Adrenal gland (tissue), 19 donors: ENCODE measurements at places on chromosomes 6 and 20. TPM values are rescaled to one million over a fixed set of nuclear protein-coding genes. Genes with fewer than 3 reads are reported as not detected.

GRCh38 chr20:44170816-44171410 lies 16.1 kb downstream of the JPH2 start:
- peaks cover 8% of the 10 kb centered on the region for H3K4me1 ChIP-seq
- DNase-seq: no peak
- H3K36me3 ChIP-seq: no peaks in the 10 kb centered on the region
- H3K27me3 ChIP-seq: no peaks in the 10 kb centered on the region
- H3K4me3 ChIP-seq: no peak overlapping the region
- H3K27ac ChIP-seq: no peak overlapping the region

DNA sequence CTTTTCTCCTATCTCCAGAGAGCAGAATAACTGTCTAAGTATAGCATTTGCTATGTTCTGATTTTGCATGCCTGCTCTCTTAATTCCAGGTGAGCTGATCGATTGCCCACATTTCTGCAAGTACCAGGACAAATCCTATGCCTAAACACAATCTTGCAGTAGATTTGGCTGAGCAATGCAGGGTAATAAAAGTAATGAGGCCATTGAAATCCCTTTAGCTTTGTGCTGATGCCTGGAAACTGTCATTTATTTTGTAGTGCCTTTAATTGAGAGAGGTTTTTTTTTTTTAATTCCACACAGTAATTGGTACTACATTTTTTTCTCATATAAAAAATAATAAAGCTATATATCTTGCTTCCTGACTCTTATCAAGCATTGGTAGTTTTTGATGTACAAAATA lies 252.3 kb downstream of the NKAIN2 start:
- no peaks in the 10 kb centered on the region for H3K27me3 ChIP-seq
- H3K27ac ChIP-seq: no peak overlapping the region
- H3K36me3 ChIP-seq: no peaks in the 10 kb centered on the region
- no peak for DNase-seq

GRCh38 chr20:34600892-34601653 lies 42.6 kb downstream of the MAP1LC3A start:
- no peak for DNase-seq
- peak overlapping the region; percentile 29 for H3K27ac ChIP-seq
- H3K4me1 ChIP-seq: peaks cover 8% of the 10 kb centered on the region

DNA sequence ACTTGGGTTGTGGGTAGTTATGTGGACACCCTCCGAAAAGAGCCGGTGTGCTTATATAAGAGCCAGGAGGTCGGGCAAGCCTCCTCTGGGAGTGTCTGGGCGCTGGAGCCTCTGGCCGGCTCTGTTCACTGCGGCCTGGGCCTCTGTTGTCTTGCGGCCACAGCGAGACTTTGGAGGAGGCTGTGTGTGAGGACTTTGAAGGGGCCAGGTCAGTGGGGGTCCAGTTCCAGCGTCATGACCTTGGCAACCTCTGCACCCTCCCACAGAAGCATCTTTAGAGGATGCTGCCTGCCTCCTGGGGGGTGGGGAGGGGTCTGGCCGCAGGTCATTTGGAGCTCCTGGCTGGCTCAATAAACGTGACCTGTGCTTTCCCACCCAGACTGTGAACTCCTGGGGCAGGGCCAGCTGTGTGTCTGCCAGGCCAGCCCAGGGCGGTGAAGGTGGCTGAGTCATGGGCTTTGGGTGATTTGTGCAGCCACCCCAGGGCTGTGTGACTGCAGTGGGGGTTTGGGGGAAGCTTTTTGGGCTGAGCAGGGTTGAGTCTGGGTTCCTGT lies 1.2 kb downstream of the TCEA2 start:
- H3K27ac ChIP-seq: peak overlapping the region; percentile 46
- no peak overlapping the region for H3K4me3 ChIP-seq
- peaks cover 20% of the 10 kb centered on the region for H3K4me1 ChIP-seq
- no peaks in the 10 kb centered on the region for H3K27me3 ChIP-seq
- no peaks in the 10 kb centered on the region for H3K36me3 ChIP-seq

DNA sequence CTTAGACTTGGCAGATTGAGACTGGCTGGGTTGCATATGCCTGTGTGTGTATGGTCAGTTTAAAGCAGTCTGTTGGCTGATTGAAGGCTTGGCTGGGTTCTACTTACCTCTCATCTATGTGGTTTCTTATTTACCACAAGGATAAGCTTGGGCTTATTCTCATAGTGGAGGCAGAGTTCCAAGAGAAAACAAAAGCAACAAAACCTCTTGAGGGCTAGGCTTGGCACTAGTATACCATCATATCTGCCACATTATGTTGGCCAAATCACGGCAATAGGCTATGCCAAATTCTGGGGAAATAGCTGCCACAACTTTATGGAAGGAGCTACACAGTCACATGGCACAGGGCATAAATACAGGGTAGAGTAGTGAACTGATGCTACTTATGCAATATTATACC lies 714.1 kb downstream of the CBLN4 start:
- H3K4me1 ChIP-seq: no peaks in the 10 kb centered on the region
- no peak for DNase-seq
- H3K27me3 ChIP-seq: no peaks in the 10 kb centered on the region
- H3K27ac ChIP-seq: no peak overlapping the region
- no peak overlapping the region for H3K4me3 ChIP-seq

GRCh38 chr6:81309811-81310210 lies 442.7 kb downstream of the TENT5A start:
- H3K27me3 ChIP-seq: no peaks in the 10 kb centered on the region
- no peaks in the 10 kb centered on the region for H3K36me3 ChIP-seq
- no peak overlapping the region for H3K27ac ChIP-seq
- DNase-seq: no peak
- H3K4me1 ChIP-seq: no peaks in the 10 kb centered on the region

GRCh38 chr6:100491952-100492670 lies 27.4 kb upstream of the SIM1 start:
- no peaks in the 10 kb centered on the region for H3K27me3 ChIP-seq
- no peaks in the 10 kb centered on the region for H3K4me1 ChIP-seq
- no peaks in the 10 kb centered on the region for H3K36me3 ChIP-seq

DNA sequence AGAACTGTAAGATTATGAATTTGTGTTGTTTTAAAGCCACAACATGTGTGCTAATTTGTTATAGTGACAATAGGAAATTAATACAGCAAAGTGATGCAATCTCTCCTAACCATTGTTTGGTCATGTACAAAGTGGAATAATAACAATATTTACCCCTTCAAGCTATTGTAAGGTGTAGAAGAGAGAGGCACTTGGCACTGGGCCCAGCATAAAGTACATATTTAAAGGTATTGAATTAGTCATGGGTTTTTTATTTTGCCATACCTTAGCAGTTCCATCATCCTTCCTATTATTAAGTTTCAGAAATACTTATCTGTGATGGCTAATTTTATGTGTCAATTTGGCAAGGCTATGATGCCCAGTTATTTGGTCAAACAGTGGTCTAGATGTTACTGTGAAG lies 322.4 kb upstream of the TSHZ2 start:
- no peaks in the 10 kb centered on the region for H3K36me3 ChIP-seq
- no peak overlapping the region for H3K27ac ChIP-seq
- H3K4me1 ChIP-seq: no peaks in the 10 kb centered on the region
- H3K27me3 ChIP-seq: no peaks in the 10 kb centered on the region

DNA sequence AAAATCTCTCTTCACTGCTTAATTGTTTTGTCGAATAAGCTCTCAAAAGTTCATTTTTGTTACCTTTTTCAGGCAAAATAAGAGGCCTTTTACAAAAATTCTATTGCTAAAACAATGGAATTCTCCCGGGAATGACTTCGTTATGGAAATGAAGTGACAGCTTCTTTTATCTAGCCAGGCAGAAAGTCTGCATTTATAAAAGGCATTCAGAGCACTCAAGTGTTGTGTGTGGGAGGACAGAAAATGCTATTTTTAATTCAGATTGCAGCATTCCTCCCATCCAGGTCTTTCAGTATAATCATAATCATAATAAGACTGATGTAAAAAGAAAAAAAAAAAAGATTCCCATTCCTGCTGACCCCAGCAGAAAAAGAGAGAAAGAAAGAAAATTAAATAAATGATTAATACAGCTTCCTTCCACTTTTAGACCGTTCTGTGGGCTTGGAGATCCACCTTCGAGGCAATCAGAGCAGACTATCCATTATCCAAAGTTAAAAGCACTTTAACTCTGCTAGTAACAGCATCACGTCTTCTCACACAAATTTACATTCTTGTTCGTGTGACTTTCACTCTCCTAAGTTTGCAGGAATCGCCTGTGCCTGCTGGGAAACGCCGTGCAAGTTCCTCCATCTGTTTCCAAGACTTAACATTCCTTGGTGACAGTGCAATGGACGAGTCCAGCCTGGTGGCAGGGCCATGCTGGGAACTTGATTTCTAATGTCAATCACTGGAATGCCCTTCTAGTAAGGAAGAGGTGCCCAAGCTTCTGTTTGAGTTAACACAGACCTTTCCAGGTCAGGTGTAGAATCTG lies 258.8 kb downstream of the GMPR start:
- H3K4me3 ChIP-seq: no peak overlapping the region
- DNase-seq: no peak
- no peak overlapping the region for H3K27ac ChIP-seq
- no peaks in the 10 kb centered on the region for H3K27me3 ChIP-seq

DNA sequence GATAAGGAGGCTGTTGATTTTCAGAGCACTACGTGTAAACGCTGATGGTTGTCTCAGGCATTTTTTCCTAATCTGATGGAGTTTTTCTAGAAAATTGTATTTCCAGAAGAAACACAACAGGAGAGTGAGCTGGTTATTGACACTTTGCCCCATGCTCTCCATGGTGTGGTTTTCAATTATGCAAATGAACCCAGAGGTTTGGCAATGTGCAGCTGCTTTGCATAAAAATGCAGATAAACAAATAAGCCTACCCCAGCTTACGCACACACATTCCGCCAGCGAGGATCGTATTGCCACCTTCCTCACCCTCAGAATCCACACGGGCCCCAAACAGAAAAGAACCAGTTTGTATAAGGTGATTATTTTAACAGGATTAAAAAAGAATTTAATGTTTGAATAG lies 45.1 kb upstream of the FRMD1 start:
- no peak overlapping the region for H3K27ac ChIP-seq
- DNase-seq: peak; percentile 36
- no peaks in the 10 kb centered on the region for H3K36me3 ChIP-seq
- no peaks in the 10 kb centered on the region for H3K27me3 ChIP-seq
- H3K4me1 ChIP-seq: no peaks in the 10 kb centered on the region

- peak overlapping the region; percentile 68 for H3K27ac ChIP-seq
- H3K36me3 ChIP-seq: no peaks in the 10 kb centered on the region
- DNase-seq: no peak
- no peak overlapping the region for H3K4me3 ChIP-seq
Observed at GRCh38 chr6:156600678-156601077, 176.5 kb upstream of the ARID1B start.

DNA sequence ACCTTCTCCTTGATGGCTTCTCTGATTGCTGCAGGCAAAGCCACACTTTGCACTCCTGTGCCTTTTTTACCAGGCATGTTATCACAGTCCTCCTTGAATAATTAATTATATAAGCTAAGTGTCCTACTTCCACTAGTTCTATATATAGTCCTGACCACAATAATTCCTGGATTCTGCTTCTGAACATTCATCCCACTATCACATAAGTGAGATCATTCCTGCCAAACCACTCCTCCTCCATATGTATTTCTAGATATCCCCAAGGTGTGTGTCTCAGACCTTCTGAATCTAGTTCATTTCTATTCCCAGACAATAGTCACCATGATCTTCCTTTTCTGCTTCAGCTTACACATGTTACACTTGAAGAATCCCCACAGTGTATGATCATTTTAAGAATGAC lies 1237.5 kb upstream of the MAP3K7 start:
- no peaks in the 10 kb centered on the region for H3K4me1 ChIP-seq
- no peak overlapping the region for H3K27ac ChIP-seq
- DNase-seq: no peak
- H3K36me3 ChIP-seq: no peaks in the 10 kb centered on the region
- no peak overlapping the region for H3K4me3 ChIP-seq
- no peaks in the 10 kb centered on the region for H3K27me3 ChIP-seq

GRCh38 chr20:62303340-62304226 lies 786 bp downstream of the ADRM1 start:
- H3K27ac ChIP-seq: peak overlapping the region; percentile 99
- H3K4me1 ChIP-seq: peaks cover 36% of the 10 kb centered on the region
- peaks cover 44% of the 10 kb centered on the region for H3K36me3 ChIP-seq
- peak; percentile 77 for DNase-seq
- peak overlapping the region; percentile 72 for H3K4me3 ChIP-seq
- no peaks in the 10 kb centered on the region for H3K27me3 ChIP-seq

DNA sequence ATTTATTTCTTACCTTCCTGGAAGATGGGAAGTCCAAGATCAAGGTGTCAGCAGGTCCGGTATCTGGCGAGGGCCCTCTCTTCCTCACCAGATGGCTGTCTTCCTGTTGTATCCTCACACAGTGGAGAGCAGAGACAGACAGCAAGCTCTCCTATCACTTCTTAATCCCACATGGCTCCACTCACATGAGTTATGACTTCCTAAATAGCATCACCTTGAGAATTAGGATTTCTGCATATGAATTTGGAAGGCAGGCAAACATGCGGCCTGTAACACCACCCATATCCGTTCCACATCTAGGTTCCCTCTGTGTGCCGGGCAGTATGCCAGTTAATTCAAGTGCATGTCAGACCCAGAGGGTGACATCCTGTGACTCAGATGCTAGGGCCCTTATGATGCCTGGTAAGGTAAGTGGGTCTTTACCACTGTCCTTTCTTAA lies 2.1 kb downstream of the RAET1E start:
- DNase-seq: peak; percentile 76

DNA sequence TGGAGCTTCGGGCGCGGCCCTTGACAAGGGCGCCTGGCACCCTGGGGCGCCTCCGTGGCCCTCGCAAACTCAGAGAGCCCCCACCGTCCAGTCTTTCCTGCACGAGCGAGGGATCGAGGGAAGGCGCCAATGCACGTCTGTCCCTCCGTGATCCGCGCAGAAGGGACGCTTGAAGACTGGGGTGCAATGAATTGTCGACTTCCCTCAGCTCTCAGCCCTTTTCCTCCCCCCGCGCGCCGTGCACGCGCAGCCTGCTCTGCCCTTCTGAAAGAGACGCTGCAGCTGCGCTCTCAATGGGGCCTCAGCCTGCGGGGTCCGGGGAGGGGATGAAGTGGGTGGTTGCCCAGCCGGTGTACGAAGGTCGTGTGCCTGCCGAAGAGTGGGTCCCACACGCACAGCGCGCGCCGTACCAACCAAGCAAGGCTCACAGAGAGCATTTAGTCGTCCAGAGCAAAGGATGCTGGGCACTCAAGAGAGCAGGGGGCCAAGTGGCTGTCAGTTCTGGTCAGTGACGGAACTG lies 5.5 kb upstream of the SOX4 start:
- H3K4me3 ChIP-seq: no peak overlapping the region
- DNase-seq: peak; percentile 37
- no peaks in the 10 kb centered on the region for H3K27me3 ChIP-seq
- H3K4me1 ChIP-seq: peaks cover 3% of the 10 kb centered on the region
- H3K36me3 ChIP-seq: no peaks in the 10 kb centered on the region

DNA sequence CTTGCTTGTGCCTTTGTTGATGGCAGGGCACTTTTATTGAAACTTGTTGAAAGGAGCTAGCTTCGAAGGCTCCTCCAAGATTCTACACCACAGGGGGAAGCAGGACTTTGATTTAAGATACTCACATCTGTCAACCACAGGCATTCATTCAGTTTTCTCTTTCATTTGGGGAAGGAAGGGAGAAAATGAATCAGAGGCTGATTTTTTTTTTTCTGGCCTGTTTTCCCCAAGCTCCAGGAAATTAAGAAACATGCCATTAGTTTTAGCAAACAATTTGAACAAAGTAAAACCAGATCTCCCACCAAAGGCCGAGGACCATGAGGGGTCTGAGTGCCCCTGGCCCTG lies 8.7 kb upstream of the APCDD1L start:
- H3K27ac ChIP-seq: no peak overlapping the region
- H3K4me1 ChIP-seq: peaks cover 8% of the 10 kb centered on the region
- H3K4me3 ChIP-seq: no peak overlapping the region
- DNase-seq: peak; percentile 4

BMP2 gene
- 1.9 TPM for polyA plus RNA-seq

NCR2 gene
- not detected for polyA plus RNA-seq

PHF20 gene
- 27.8 TPM for polyA plus RNA-seq

CRISP2 gene
- polyA plus RNA-seq: not detected

CNKSR3 gene
- polyA plus RNA-seq: 1.1 TPM

SIRPD gene
- 1.5 TPM for polyA plus RNA-seq

TFAP2C gene
- polyA plus RNA-seq: 0.16 TPM

ANKRD66 gene
- not detected for polyA plus RNA-seq

HSPA1L gene
- 1.0 TPM for polyA plus RNA-seq
